ENCODE measurements at places on chromosomes 2 and 18.
A peak's percentile ranks its signal among the peaks of the same experiment; 100 is the strongest.

DNA sequence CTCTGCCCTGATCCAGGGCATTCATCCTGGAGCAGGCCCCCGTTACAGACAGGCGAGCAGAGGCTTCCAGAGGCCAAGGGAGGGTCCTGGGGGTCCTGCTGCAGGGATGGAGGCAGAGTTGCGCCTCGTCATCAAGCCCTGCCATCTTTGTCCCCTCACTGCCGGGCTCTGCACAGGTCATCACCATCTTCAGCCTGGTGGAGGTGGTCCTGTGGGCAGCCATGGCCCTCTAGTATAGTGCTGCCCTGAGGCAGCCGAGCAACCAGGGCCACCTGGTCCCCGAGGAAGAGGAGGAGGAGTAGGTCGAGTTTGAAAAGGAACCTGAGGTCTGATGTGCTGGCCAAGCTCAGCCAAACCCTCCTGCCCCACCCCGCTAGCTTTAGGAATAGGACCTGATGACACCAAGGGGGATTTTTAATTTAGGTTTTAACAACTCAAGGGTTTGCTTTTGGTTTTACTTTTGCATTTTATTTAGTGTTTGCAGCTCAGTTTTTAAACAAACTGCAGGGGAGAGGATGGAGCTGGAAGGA is 8.8 kb upstream of the ALPI start:
- no peak for DNase-seq

- DNase-seq = no peak
Observed at GRCh38 chr2:58925676-58926081, 684.6 kb upstream of the FANCL start.

DNA sequence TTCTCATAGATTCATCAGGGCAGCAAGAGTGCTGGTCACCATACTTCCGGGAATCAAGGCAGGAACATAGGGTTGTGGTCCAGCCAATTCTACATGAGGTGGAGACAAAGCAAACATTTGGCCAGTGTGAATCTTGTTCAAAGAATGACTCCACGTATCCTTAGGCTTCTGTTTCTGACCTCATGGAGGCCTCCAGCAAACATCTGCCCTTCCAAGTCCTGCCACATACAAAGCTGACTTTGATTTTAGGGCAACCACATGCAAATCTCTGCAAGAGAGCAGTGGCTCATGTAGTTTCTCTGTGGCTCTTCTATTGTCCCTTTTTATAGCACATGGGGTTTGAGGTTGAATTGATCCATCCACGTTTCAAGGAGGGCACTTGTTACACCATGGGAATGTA is 132.1 kb upstream of the MMADHC start:
- DNase-seq = no peak

DNA sequence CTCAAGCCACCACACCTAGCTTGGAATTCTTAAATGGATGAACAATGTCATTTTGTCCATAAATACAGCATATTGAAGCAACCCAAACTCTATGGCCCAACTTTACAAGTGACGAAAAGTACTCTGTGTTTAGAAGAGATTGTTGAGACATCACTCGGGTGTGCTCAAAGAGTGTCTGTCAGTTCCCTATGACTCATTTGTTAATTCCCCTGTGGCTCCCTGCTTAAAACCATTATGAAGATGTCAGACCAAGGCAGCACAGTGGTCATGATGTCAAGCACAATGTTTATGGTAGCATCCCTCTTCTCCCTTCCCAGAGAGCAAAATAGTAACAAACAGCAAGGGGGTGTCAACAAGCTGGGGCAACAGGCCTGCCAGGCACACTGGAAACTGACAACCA is 3.0 kb downstream of the LYG1 start:
- DNase-seq = no peak

GRCh38 chr18:57635003-57635822 is 13.6 kb upstream of the NARS1 start:
- DNase-seq = no peak

DNA sequence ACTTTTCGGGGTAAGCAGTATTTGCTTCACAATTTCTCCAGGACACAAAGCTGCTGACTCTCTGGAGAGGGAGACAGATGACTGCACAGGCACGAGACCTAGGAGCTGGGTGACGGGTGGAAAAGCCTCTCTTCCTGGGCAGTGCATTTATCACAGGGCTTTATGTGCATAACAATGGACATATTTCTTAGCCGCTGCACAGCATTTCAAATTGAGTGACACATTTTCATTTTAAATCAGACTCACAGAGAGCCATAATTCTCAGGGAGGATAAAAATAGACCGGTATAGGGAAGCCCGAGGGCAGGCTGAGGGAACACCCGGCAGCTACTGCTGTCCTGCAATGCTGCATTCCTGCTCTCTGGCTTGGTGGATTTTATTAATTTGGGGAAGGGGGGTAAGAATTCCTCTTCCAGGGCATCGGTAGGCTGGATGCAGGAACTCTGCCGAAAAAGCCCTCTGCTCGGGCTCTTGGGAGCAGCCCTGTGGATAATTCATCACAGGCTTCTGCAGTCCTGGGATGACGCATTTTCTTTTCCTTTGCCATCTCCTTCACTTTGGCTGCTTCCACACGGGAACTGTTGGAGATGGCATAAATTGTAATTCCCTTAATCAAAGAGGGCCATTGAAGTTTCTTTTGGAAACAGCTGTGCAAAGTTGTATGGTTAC is 108.1 kb upstream of the ACAA2 start:
- DNase-seq = no peak

- no peak for DNase-seq
Observed at GRCh38 chr2:160324161-160324800, 124.2 kb upstream of the ITGB6 start.

- no peak for DNase-seq
Observed at GRCh38 chr2:123648956-123649355, 376.1 kb upstream of the CNTNAP5 start.

DNA sequence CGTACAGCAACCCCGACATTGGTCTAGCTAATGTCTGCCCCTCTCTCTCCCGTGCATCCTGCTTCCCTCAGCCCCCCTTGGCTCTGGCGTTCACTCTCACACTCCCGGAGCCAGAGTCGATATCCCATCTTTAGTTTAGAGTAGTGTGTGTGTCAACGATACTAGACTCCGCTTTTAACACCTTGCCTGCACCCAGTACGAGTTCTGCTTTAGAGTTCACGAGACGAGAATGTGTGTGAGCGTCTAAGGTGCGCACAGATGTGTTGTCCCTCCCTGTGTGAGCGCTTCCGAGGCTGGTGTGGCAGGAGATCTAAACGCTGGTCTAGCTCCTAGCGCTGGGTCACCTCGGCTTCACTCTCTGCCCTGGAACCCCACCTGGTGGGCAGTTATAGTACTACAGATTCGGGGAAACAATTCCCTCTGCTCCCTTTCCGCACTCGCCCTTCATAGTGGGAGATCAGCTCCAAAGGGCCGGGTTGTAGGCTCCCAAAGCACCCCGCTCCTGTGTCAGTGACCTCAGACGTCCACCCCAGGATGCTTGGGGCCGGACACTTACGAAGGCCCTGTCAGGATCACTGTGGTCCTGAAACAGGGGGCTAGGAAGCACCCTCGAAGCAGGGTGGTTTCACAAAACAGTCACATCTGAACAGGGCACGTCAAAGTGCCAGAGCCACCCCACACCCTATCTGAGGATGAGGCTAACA is 2.6 kb upstream of the CYP26B1 start:
- peak; percentile 67 for DNase-seq

- DNase-seq = no peak
Observed at GRCh38 chr2:188280811-188281222, 10.9 kb upstream of the GULP1 start.

GRCh38 chr2:226837787-226838603 is 2.1 kb downstream of the RHBDD1 start:
- DNase-seq = no peak

- no peak for DNase-seq
Observed at GRCh38 chr2:236706803-236707202, 137.2 kb downstream of the ACKR3 start.

DNA sequence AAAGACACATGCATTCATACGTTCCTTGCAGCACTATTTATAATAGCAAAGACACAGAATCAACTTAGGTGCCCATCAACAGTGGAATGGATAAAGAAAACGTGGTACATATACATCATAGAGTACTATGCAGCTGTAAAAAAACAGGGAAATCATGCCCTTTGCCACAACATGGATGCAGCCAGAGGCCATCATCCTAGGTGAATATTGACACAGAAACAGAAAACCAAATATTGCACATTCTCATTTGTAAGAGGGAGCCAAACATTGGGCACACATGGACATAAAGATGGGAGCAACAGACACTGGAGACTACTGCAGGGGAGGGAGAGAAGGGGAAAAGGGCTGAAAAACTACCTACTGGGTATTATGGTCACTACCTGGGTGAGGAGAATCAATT is 73.5 kb downstream of the SESTD1 start:
- no peak for DNase-seq

DNA sequence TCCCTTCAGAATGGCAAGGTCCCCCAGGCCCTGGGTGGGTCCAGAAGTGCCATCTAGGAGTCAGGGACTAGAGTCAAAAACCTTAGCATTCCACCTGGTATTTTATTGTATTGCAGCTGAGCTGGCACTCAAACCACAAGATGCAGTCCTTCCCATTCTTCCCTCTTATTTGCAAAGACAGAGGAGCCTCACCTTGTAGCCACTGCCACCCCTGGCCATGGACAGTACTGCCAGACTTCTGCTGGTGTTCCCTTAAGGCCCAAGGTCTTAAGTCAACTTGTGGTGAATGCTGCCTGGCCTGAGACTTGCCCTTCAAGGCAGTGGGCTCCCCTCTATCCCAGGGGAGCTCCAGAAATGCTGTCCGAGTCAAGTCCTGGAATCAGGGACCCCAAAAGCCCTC is 6.9 kb downstream of the UGT1A10 start:
- no peak for DNase-seq

DNA sequence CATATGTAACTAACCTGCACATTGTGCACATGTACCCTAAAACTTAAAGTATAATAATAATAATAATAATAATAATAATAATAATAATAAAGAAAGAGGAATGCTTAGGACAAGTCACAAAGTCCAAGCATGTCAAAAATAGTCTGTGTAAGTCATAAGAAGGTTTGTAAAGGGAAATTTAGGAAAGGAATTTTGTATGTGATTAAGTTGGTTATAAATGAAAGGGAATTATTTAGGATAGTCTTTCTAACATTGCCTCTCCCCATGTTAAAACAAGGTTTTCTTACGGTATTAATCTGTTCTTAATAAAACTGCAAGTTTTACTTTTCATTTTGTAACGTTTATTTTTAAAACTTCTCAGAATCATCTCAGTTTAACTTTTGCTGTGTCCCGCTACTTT is 62.8 kb downstream of the SESTD1 start:
- DNase-seq = no peak

- DNase-seq = no peak
Observed at GRCh38 chr2:113966171-113966570, 76.3 kb downstream of the ACTR3 start.

Measured in stimulated activated CD4-positive, alpha-beta T cell treated with anti-CD3 and anti-CD28 coated beads, TNF-alpha, amount 100 ng/mL, for 48 hours (primary cell).